CD4-positive, alpha-beta T cell treated with Interleukin-21 for 1 hour (primary cell): ENCODE measurements at places on chromosomes 2 and 18.

- no peak for DNase-seq
These were observed 27.7 kb upstream of the ACTR2 start for GRCh38 chr2:65199891-65200290.

- peak; percentile 10 for DNase-seq
These were observed 14.9 kb downstream of the TYW5 start for GRCh38 chr2:199940373-199940772.

DNA sequence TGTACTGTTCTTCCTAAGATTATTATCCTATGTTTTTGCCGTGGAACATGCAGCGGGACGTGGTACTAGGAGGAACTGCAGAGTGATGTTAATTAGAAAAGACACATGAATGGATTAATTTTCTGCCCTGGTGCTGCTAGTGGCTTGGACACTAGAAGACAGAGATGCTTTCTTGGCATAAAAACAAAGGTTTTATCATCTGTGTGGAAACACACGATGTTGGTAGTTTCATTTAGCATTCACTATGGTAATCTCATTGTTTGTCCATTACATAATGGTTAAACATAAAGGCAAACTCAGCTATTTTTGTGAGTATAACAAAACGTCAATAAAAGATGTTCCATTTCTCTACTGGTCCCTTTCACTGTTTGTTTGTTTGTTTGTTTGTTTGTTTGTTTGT is 22.8 kb downstream of the COL6A3 start:
- DNase-seq = no peak

GRCh38 chr2:229273723-229274338 is 2.7 kb upstream of the PID1 start:
- DNase-seq = peak; percentile 4

DNA sequence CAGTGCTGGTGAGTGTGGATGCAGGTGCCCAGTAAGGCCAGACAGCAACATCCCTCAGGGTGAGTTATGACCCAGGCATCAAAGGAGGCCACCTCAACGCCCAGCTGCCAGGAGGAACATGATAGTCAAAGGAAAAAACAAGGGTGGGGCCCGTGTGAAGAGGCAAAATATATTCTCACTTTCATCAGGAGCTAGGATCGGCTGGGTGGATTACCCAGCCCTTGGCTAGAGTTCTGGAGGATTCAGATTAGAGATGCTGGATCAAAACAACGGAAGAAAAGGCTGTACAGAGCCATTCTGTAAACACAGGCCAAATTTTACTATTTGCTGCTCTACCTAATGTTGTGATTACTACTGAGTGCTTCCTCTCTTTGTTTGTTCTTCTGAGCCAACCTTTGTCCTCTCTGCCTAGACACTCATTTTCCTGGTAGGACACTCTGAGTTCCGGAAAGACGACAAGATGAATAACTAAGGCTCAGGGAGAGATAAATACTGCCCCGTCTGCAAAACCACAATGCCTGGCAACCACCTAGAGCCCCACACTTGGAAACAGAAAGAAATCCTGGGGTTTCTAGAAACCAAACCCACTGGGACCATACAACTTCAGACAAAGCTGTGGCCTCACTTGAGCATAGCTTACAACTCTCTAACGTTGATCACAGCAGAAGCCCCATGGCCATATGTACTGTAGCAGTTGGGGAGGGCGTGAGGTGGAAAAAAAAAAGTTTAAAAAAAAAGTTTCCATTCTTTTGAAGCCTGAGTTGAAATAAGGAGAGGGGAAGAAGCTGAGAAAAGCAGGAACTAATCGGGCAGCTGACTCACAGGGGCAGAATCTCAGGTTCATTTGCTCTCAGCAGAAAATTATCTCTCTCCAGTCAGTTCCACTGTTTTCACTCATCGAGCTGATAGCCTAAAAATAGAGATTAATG is 17.8 kb upstream of the PMAIP1 start:
- no peak for DNase-seq

DNA sequence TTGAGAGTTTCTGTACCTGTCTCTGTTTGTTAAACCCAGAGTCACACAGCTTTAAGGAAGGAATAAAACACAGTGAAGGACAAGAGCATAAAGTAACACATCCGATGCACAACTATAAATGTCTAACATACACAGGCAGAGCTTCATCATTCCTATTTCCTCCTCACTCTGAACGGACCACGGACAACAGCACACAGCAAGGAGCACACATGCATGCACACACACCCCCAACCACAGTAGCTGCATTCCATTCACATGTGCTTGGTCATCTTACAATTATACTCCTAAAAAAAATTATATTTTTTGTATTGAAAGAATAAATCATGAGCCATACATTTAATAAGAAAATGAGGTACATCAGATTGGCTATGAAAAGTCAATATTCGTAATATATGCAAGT is 58.3 kb downstream of the ID2 start:
- no peak for DNase-seq

DNA sequence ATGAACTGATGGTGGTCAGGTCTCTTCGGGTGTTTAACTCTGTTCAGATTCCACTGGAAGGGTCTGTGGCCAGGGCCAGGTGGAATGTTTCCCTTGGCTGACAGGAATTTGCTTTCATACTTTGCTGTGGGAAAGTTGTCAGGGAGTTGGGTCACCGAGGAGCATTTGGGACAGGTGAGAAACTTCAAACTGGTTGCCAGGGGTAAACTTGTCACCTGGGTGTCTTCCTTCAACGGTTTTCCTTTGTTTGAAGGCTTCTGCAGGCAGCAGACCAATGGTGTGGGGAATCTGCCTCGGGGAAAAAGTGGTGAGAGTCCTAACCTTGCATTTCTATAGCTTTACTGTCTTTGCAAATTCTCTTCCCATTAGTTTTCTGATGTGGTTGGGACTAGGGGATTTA is 92.2 kb downstream of the TGFA start:
- no peak for DNase-seq

DNA sequence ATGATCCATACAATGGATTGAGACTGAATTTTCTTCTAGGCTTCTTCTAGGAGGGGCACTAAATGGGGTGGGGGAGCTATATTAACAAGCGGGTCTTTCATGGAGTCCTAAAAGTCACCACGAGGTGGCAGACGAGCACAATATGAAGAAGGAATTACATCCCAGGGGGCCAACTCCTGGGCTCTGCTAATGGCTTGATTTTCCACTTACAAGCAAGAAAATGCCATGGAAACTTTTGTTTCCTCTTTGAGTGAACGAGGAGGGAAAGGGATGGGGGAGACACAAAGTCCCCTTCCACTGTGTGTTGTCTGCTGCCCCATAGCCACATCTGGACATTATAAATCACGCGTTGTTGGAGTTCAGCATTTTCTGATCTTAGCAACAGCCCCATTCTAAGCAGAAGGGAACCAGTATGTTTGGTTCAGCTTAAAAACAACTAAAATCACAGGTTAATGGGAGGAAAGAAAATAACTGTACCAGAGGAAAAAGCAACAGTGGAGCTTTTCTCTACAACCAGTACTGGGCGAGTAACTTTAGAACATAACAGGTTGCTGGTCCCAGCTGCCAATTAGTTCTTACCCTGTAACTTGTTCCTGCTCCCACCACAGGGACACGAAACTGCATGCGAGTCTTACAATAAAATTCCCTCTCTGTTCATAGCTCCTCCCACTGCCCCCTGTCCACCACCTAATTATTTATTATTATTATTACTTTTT is 285.0 kb upstream of the PARD3B start:
- peak; percentile 35 for DNase-seq

- no peak for DNase-seq
These were observed 70.8 kb downstream of the RTP5 start for GRCh38 chr2:241940329-241940728.

DNA sequence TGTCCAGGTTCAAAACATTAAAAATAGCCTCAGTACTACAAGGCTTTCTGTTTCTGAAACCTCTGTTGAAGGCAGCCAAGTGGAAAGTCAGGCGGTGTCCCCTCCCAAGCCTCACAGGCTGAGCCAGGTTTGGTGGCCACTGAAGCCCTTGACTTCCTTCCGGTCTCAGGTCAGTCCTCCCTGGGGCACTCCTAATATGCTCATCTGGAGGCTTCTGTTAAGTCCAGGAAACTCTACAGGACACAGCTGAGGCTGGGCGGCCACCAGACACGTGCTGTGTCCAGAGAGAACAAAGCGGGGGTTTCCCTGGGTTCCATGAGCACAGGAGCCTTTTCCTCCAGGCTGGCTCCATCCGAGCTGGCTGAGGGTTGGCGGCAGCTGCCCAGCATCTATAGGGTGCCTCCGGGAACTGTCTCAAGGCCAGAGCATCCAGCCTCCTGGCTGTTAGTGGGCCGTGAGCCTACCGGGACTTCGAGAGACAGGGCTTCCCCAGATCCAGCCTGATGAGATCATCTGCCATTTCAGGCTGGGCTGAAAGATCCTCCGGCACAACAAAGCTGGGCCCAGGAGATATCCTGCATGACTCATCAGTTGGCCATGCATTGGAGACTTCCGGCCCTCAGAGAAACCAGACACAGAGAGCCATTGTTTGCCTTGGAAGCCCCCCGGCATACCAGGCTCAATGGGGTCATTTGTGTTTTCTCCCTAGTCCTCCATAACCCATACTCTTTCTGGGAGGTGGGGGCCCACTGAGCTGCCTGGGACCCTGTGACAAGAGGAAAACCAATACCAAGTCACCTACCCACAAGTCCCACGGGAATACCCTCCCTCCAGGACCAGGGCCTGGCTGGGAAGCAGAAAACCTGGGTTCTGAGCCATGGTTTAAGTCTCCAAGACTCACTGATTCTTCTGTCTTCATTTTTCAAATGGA is 71.7 kb downstream of the HS1BP3 start:
- no peak for DNase-seq

DNA sequence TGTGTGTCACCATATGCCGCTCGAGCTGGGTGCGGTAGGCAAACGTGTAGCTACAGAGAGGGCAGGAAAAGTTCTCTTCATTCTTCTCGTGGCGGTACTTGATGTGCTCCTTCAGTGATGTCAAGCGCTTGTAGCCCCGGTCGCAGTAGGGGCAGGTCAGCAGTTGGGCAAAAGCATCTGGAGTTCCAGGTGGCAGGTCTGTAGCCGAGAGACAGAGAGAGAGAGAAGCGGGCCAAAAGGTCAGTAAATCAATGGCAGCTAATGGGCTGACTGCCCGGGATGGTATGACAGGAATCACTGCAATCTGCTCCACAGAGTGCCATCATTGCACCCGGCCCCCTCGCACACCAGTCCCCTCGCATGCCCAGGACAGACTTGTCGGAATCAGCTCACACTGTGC is 116.0 kb downstream of the ZEB2 start:
- DNase-seq = no peak

GRCh38 chr18:9855681-9856080 is 30.1 kb upstream of the TXNDC2 start:
- DNase-seq = no peak

- DNase-seq = no peak
These were observed 6.9 kb downstream of the INHA start for GRCh38 chr2:219578811-219579613.

DNA sequence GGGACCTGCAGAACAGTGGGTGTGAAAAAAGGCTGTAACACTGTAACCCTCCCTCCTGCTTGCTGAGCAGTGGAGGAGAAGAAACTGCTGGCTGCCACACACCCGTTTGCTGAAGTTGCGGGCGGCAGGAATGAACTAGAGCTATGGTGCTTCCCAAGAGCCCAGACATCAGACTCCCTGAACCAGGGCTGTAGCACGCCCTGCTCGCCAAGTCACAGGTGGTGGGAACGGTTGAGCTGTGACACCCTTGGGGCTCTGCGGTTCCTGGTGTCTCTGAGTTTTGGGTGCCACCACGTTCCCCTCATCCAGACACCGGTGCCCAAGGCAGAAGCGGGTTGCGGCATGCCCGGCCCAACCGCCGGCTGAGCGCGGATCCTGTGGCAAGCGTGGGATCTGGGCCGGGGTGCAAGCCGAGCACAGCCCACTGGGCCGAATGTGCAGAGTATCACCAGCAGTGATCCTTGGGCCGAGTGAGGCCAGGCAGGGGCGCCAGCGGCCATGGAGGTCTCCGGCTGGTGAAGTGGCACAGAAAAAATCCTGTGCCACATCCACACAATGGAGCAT is 15.0 kb upstream of the ADI1 start:
- no peak for DNase-seq

DNA sequence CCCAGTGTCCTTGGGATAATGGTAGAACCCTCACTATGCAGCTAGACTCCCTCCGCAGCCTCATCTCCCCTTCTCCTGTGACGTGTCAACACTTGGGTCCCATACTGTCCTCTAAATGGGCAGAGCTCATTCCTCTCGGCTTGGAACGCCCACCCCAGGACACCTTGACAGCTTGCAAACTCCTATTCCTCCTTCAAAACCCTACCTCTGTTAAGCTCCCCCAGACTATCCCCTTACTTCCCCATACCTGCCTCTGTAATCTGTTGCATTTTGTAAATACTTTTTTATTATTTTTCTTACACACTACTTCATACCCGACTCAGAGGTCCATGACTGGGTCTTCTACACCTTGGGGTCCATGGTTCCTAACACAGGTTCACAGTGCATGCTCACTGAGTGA is 28.0 kb downstream of the STEAP3 start:
- DNase-seq = no peak

- DNase-seq = no peak
These were observed 182.2 kb downstream of the INHBB start for GRCh38 chr2:120528051-120528692.

GRCh38 chr2:72985136-72985535 is 67.8 kb downstream of the EMX1 start:
- no peak for DNase-seq

DNA sequence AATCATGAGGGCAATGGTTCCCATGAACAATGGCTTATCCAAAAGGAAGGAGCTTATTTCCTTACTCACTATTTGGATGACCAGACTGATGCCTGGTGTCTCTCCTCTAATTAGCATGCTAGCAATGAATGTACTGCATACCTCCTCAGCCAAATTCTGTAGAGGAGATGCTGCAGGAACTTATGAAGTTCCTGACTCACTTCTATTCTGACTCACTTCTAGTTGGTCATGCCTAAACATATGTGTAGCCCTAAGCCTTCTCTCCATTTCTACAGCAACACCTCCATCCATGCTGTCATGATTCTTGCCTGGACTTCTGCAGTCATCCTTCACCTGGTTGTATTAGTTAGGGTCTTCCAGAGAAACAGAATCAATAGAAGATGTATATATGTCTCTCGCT is 59.9 kb upstream of the MRPS9 start:
- no peak for DNase-seq

GRCh38 chr2:105802587-105802986 is 57.9 kb downstream of the NCK2 start:
- DNase-seq = peak; percentile 86

DNA sequence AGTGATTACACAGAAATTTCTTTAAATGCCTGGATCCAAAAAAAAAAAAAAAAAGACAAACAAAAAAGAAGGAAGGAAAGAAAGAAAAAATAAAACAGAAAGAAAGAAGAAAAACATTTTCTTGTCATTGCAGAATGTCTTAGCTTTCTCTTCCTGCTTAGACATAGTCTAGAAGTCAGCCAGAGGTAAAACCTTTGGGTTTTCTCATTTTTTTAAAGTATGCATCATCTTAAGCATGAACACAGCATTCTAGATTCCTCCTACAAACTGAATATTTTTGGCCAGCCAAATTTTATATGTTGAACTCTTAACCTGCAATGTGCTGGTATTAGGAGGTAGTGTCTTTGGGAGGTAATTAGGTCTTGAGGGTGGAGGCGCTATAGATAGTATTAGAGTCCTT is 243.9 kb downstream of the TRIB2 start:
- DNase-seq = no peak

- DNase-seq = no peak
These were observed 46.1 kb downstream of the CDCA7 start for GRCh38 chr2:173400760-173401159.

- DNase-seq = no peak
These were observed 23.5 kb downstream of the ELP2 start for GRCh38 chr18:36153203-36153602.

GRCh38 chr2:197037863-197038398 is 111.4 kb upstream of the PGAP1 start:
- DNase-seq = no peak

GRCh38 chr2:234835738-234836137 is 116.1 kb upstream of the SH3BP4 start:
- DNase-seq = no peak
